ENCODE measurements at places on chromosomes 4 and X.

DNA sequence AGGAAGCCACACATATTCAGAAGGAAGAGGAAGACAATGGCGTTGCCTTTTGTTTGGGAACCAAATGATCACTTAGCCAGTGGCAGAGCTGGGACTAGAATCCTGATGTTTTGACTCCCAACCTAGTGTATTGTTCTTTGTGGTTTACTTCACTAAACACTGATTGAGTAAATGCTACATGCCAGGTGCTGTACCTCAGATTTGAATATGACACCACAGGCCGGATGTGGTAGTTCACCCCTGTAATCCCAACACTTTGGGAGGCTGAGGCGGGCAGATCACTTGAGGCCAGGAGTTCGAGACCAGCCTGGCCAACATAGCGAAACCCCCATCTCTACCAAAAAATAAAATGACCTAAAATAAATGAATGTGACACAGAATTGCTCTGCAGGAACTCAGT, 8.4 kb downstream of the NDUFA1 start:
- no peak for DNase-seq

DNA sequence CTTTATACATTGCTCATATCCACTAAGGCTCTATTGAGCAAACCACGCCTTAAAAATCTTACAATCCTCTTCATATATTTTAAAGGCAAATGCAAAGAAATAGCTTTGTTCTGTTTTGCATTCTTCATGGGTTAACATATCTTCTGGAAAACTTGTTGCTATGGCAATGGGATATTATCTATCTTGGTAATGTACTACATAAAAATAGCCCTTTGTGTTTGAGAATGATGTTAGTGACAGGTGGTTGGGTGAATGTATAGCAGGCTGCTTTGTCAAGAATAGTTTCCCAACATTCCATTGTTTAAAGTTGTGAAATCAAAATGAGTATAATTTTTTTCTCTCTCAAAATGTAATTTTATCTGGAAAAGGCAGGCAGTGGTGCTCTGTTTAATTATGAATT, 16.8 kb downstream of the REPS2 start:
- DNase-seq: no peak

- DNase-seq: no peak
Measured at GRCh38 chr4:126441173-126442035, 1126.6 kb downstream of the FAT4 start.

DNA sequence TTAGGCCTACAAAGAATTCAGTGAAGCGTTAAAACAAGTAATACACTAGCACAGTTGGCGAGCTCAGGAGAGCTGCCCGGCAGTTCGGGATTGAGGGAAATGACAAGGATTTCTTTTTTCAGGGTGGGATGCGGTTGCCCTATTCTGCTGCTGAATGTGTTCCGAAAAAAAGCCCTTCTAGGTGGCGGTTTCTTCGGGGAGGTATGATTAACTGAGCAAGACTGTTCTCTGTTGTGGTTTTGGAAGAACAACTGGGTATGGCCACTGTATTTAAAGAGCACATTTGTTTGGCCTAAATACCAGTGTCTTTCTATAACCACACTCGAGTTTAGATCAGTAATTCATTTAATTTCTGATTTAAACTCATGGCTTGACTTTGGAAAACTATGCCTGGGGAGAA, 459.7 kb upstream of the FAT1 start:
- no peak for DNase-seq

GRCh38 chr4:160810424-160810823, 1353.4 kb downstream of the FSTL5 start:
- no peak for DNase-seq

DNA sequence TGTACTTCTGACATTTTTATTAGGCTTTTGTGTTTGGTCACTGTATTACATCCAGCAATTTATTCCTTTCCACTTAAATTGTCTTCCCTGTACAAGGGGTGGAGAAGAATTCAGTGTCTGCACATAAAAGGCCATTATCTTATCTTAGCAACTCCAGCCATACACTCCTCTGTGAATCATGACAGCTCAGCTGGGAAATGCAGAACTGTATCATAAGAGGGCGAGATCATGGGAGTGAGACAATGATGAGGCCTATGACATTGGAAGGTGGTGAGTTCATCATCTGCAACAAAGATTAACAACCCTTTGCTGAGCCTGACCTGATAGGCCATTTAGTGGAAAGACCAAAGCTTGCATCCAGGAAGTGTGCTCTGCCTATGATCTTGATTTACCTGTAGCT, 33.3 kb downstream of the SLIT2 start:
- DNase-seq: no peak

DNA sequence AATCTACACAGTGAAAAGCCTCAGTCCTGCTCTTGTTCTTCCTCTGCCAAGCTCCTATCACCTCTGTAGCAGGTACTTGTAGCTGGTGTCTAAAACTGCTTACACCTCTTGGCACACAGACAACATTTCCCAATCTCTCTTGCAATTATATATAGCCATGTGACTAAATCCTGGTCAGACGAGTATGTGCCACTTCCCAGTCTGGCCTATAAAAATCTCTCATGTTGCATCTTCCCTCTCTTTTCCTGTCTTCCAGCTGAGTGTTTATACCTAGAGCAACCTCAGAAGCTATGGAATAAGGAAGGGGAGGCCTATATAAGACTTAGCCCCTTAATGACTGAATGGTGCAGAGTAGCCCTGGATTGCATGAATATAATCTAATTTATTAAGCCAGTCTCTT, 105.8 kb downstream of the RNF150 start:
- DNase-seq: no peak

- no peak for DNase-seq
Measured at GRCh38 chrX:136211766-136212556, 39.2 kb downstream of the MAP7D3 start.

DNA sequence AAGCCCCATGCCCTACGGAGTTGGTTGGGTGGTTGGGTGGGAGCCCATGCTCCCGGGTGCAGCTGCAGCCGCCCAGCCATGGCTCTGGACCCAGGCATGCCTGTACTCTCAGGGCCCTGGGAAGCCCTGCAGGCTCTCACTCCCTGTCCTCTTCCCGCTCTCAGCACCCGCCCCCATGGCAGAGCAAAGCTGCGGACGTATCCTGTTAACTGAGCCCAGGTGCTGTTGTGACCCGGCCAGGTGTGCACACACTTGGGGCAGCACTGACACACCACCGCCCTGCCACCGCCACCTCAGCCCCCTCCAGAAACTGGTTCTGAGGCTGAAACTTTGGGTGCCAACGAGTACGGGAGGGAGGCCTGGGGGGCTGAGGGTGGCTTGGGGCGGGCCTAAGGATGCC, 40.3 kb downstream of the PPM1K start:
- no peak for DNase-seq

DNA sequence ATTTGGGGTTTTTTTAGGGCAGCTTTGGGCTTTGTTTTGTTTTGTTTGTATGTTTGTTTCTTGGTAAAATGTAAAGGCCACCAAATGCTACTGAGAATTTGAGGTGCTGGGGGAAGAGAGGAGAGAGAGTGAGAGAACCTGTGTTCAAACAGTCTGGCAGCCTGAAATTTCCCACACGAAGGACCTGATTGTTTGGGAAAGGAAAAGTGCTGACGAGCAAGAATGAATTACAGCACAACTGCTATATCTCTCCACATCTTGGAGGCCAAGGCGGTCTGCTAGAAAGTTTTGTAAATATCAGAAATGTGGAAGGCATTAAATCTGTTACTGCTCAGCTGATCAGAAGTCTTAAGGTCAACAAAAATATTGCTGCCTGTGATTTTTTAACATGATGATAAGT, 170.5 kb downstream of the PALLD start:
- no peak for DNase-seq
